Astrocyte of the spinal cord (primary cell): ENCODE measurements at places on chromosomes 4 and X.
A peak's percentile ranks its signal among the peaks of the same experiment; 100 is the strongest.

GRCh38 chrX:123736333-123736921 lies 3.6 kb upstream of the THOC2 start:
- DNase-seq, result peak; percentile 19

GRCh38 chrX:97987979-97988378 lies 1104.3 kb downstream of the RPA4 start:
- no peak for DNase-seq

DNA sequence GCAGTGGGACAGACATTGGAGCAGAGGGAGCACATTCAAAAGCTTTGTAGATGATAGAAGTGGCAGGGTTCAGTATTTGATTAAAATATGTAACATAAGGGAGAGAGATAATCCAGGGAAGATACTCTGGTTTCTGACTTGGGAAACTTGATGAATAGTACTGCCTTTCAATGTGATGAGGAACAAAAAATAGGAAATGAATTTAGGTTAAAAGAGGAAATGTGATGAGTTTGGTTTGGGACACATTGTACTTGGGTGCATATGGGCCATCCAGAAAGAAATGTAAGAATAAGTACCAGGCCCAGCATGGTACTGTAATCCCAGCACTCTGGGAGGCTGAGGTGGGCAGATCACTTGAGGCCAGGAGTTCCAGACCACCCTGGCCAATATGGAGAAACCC lies 20.9 kb upstream of the NDNF start:
- no peak for DNase-seq

DNA sequence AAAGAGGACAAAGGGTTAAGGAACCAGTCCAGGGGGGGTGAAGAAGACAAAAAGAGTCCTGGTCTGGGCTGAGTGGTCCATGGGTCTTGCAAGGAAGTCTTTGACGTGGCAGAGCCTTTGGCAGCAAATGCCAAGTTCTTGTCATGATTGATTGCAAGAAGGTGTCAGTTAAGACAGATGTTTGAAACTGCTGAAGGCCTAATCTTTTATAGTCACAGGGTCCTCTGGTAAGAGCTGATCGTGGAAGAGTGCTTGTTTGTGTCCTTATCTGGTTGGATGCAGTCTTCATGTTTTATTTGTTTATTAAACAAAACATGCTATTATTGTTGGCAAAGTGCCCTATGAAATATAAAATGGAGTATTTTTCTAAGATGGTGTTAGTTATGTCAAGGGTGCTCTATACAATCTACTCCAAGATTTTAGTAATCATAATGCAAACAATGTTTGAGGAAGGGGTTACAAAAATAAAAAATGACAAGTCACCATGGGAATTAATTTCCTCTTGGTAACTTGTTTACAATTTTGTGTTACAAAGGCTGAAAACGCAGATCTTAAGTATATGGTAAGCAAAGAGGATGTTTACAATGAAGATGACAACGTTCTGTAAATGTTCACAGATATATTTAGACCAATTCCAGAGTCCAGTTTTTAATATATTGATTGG lies 85.9 kb downstream of the MAGED4 start:
- no peak for DNase-seq

DNA sequence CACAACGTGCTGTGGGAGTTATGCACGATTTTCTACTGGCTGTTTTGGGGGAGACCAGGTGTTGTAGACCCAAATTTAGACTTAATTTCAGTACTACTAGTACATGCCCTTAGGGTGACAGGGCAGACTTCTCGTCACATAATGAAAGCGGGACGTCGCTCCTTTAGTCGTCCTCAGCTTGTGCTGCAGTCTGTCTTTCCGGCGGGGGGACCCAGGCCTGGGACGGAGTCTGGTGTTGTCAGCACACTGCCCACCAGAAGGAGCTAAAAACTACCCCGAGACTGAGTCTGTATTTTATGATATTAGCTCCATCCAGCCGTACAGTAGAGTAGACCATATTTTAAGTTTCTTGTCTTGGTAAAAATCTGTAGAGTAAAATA lies 35.5 kb downstream of the NOP14 start:
- DNase-seq, result no peak

DNA sequence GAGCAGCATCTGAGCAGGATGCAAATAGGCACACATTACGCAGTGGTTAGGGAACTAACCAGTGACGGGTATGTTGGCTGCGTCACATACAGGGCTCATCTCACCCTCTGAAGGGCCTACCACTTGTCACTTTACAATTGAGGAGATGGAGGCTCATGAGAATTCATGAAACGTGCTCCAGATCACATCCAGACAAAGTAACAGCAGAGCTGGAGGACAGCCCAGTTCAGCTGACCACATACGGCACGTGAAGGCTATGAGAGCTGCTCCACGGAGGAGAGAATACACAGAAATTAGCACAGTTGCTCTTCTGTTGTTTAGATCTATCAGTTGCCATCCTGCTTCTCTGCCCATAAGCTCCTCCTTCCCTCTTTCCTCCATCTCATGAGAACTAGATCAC lies 78.4 kb downstream of the FAM9B start:
- DNase-seq, result no peak

DNA sequence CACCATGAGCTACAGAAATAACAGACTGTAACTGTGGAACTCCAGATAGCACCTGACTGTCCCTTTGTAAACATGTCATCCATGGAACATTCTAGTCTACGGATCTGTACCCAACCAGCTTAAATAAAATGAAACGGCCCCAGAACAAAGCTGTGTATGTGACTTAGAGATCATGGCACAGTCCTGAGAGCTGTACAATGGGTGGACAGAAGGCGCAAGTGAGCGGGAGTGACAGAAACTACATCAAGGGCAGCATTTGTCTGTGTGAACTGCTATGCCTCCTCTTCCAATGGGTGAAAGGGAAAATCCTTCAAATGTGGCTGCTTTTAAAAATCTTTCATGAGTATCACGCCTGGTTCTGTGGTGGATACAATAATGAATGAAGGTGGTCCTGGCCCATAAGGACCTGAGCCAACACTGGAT lies 72.5 kb downstream of the FAT1 start:
- DNase-seq, result no peak

- peak; percentile 76 for DNase-seq
Observed at GRCh38 chr4:108030332-108030731, 40.6 kb downstream of the HADH start.

DNA sequence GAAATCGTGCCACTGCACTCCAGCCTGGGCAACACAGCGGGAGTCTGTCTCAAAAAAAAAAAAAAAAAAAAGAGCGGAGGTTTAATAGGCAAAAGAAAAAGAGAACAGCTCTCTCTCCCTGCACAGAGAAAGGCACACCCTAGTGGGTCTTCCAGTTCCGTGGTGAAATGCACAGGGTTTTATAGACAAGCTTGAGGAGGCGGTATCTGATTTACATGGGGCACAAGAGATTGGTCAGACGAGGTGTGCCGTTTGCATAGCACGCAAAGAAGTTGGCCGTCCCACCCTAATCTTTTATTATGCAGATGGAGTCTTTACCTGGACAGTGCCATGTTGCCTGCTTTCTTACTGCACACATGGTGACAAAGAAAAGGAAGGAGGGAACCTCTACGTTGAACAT lies 33.5 kb upstream of the REST start:
- no peak for DNase-seq

- DNase-seq, result no peak
Observed at GRCh38 chr4:74013264-74013663, 14.8 kb upstream of the CXCL5 start.

DNA sequence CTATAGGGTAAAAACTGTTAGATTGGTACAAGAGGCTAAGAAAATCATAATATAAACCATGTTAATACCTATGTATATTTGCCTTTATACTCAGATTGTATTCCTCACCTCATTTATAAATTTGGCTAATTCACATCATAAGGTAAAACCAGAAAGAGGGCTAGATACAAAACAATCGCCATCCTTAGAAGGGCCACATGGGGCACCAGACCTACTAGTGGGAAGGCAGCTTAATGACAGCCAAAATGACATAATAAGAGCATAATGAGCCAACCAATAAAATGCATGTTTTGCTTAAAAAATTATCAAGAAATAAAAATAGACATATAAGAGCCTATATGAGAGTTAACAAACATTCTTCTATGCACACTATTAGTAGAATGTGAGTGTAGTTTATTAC lies 107.3 kb upstream of the PRDX4 start:
- DNase-seq, result no peak

DNA sequence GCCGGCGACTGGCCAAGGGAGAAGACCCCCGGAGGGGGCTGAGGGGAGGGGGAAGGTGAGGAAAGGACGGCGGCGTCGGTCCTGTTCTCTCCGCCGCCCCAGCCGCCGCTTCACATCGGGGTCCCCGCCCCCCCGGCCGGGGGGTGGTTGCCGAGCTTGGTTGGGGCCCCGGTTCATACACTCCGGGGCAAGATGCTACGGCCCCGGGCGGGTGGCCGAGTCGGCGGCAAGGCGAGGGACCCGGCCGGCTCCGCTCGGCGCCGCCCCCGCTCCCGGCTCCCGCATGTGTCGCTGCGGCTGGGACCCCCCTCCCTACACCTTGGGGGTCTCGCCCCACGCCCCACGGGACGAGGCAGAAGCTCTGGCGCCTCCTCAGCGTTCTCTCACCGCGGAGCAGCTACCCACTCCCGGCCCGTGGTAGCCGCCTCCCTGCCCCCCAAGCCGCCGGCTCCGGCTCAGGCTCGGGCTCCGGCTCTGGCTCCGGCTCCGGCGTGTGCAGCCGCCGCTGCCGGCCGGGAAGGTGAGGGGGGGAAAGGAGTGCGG lies 461 bp downstream of the FBXW7 start:
- DNase-seq, result no peak

DNA sequence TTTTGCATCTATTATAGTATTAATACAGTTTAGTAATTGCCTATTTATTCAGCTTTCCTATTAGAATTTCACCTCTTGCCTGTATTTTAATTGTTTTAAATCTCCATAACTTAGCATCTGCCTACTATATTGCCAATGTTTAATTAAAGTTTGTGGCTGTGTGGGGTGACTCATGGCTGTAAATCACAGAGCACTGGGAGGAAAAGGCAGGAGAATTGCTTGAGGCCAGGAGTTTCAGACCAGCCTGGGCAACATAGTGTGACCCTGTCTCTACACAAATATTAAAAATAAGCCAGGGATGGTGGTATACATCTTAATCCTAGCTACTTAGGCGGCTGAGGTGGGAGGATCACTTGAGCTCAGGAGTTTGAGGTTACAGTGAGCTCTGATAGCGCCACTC lies 14.5 kb upstream of the CCSER1 start:
- DNase-seq, result peak; percentile 12

DNA sequence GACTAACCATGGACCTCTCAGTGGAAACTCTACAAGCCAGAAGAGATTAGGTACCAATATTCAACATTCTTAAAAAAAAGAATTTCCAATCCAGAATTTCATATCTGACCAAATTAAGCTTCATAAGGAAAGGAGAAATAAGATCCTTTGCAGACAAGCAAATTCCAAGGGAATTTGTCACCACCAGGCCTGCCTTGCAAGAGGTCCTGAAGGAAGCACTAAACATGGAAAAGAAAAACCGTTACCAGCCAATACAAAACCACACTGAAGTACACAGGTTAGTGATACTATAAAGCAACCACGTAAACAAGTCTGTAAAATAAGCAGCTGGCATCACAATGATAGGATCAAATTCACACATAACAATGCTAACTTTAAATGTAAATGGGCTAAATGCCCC lies 156.6 kb downstream of the FAM13A start:
- DNase-seq, result peak; percentile 63

- no peak for DNase-seq
Observed at GRCh38 chr4:126124818-126125217, 810.1 kb downstream of the FAT4 start.
